ENCODE measurements at places on chromosomes 2 and 18.
A peak's percentile ranks its signal among the peaks of the same experiment; 100 is the strongest.

- no peak for DNase-seq
- H3K4me3 ChIP-seq, result no peak overlapping the region
- no peaks in the 10 kb centered on the region for H3K27me3 ChIP-seq
- H3K36me3 ChIP-seq, result no peaks in the 10 kb centered on the region
- H3K27ac ChIP-seq, result no peak overlapping the region
Observed at GRCh38 chr18:24470022-24470618, 9.7 kb downstream of the HRH4 start.

DNA sequence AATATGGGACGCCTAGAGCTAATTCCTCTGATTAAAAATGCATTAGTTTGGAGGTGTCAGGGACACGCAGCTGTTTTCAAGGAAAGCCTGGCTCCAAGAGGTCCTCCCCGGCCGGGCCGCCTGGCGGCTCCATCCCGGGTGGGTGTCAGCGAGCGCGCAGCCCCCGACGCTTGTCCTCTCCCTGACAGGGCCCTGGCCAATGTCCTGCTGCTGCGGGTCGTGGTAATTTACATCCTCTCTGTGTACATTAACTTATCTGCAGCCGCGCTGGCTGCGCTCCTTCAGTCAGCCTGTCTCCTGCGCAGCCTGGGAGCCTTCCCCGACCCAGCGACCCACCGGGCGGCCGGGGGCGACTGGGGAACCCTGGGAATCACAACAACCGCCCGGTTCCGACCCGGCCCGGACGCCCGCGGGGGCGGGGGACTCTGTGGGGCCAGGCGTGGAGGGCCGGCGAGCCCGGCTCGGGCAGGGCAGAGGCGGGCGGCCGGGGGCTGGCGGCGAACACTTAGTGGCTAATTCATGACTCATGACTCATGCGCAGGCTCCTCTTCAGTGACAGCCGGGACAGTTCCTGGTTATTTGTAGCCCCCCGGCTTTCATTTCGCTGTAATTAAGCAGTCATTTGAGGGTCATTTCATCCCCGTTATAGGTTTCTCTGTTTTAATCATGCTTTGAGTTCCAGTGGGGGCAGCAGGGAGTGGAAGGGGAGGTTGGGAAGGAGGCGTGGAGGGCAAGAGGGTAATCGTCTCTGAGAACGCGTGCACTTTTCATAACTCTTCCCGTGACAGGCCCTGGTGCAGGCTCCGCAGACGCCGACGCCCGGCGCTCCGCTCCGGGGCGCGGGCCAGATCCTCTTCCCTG is 141.9 kb upstream of the CTAGE1 start:
- H3K4me3 ChIP-seq, result peak overlapping the region; percentile 69
- H3K27ac ChIP-seq, result no peak overlapping the region
- DNase-seq, result peak; percentile 9
- H3K36me3 ChIP-seq, result no peaks in the 10 kb centered on the region
- peaks cover 48% of the 10 kb centered on the region for H3K27me3 ChIP-seq

DNA sequence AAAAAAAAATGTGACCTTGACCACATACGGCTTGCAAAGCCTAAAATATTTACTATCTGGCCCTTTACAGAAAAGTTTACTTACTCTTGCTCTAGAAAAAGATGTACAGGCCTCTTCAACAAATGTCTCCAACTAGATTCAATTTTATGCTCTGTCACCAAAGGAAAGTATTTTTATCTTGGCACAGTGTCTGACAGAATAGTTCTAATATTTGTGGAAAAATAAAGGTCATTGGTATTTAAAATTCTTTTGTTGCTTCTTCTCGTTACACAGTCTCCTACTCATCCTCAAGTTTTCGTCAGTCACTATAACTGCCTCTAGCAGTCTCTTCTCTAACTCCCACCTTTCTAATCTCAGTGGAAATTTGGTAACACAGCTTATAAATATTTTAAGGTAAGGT is 1.4 kb downstream of the RBKS start:
- H3K4me1 ChIP-seq, result peaks cover 46% of the 10 kb centered on the region
- H3K4me3 ChIP-seq, result peak overlapping the region; percentile 92
- no peak for DNase-seq
- H3K27ac ChIP-seq, result no peak overlapping the region
- H3K36me3 ChIP-seq, result peaks cover 4% of the 10 kb centered on the region

- H3K36me3 ChIP-seq, result no peaks in the 10 kb centered on the region
- peaks cover 2% of the 10 kb centered on the region for H3K27me3 ChIP-seq
- no peak for DNase-seq
- no peaks in the 10 kb centered on the region for H3K4me1 ChIP-seq
Observed at GRCh38 chr2:11368059-11368572, 23.7 kb upstream of the ROCK2 start.

DNA sequence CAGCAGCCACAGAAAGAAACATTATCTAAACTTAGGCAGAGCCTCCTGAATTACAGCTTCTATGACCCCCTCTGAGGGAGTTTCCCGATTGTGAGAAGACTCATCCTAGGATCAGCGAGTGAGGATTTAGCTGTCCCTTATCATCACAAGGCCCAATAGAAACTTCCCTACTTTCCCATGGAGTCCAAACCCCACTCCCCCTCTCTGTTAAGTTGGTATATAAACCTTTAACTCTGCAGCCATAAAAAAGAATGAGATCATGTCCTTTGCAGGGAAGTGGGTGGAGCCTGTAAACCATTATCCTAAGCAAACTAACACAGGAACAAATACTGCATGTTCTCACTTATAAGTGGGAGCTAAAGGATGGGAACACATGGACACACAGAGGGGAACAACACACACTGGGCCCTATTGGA is 78.8 kb downstream of the MYL12B start:
- no peaks in the 10 kb centered on the region for H3K27me3 ChIP-seq
- no peak overlapping the region for H3K27ac ChIP-seq
- H3K36me3 ChIP-seq, result no peaks in the 10 kb centered on the region
- H3K4me3 ChIP-seq, result no peak overlapping the region

GRCh38 chr2:183678908-183679307 is 554.7 kb downstream of the NUP35 start:
- H3K36me3 ChIP-seq, result no peaks in the 10 kb centered on the region
- DNase-seq, result no peak
- no peak overlapping the region for H3K4me3 ChIP-seq
- H3K4me1 ChIP-seq, result no peaks in the 10 kb centered on the region
- H3K27ac ChIP-seq, result no peak overlapping the region

- H3K4me1 ChIP-seq, result peaks cover 10% of the 10 kb centered on the region
- DNase-seq, result no peak
- no peaks in the 10 kb centered on the region for H3K27me3 ChIP-seq
- H3K36me3 ChIP-seq, result peaks cover 51% of the 10 kb centered on the region
- H3K27ac ChIP-seq, result no peak overlapping the region
- H3K4me3 ChIP-seq, result no peak overlapping the region
Observed at GRCh38 chr2:20303966-20304365, 46.7 kb downstream of the PUM2 start.

GRCh38 chr2:23649303-23649702 is 264.3 kb downstream of the KLHL29 start:
- no peaks in the 10 kb centered on the region for H3K27me3 ChIP-seq
- no peak overlapping the region for H3K27ac ChIP-seq
- H3K4me1 ChIP-seq, result no peaks in the 10 kb centered on the region
- H3K4me3 ChIP-seq, result no peak overlapping the region

GRCh38 chr2:205815673-205816072 is 133.4 kb downstream of the NRP2 start:
- H3K36me3 ChIP-seq, result no peaks in the 10 kb centered on the region
- no peaks in the 10 kb centered on the region for H3K4me1 ChIP-seq
- no peak for DNase-seq
- no peak overlapping the region for H3K27ac ChIP-seq
- no peak overlapping the region for H3K4me3 ChIP-seq
- peaks cover 11% of the 10 kb centered on the region for H3K27me3 ChIP-seq

DNA sequence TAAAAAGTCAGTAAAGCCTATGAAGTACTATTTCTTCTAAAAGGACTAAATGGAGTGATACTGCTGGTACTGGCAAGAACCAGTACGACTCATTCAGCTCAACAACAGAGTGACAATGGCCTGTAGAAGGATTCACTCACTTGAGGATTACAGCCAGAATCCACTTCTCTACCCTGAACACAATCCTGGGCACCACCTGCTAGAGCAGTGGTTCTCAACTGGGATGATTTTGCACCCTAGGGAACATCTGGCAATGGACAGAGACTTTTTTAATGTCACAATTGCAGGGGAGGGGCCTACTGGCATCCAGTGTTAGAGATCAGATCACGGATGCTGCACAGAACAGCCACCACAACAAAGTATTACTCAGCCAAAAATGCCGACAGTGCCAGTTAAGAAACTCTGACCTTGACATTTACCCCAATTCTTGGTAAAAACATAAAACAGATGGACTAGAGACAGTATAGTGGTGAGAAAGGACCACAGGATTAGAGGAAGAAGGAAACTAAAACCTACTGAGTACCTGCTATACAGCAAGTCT is 5.0 kb downstream of the SPIRE1 start:
- no peak overlapping the region for H3K4me3 ChIP-seq
- peaks cover 24% of the 10 kb centered on the region for H3K4me1 ChIP-seq
- peaks cover 37% of the 10 kb centered on the region for H3K27me3 ChIP-seq
- H3K27ac ChIP-seq, result peak overlapping the region; percentile 54

GRCh38 chr2:36376319-36376765 is 20.8 kb downstream of the CRIM1 start:
- H3K36me3 ChIP-seq, result peaks cover 15% of the 10 kb centered on the region
- H3K27ac ChIP-seq, result no peak overlapping the region
- H3K4me1 ChIP-seq, result peaks cover 39% of the 10 kb centered on the region
- no peaks in the 10 kb centered on the region for H3K27me3 ChIP-seq
- no peak for DNase-seq

DNA sequence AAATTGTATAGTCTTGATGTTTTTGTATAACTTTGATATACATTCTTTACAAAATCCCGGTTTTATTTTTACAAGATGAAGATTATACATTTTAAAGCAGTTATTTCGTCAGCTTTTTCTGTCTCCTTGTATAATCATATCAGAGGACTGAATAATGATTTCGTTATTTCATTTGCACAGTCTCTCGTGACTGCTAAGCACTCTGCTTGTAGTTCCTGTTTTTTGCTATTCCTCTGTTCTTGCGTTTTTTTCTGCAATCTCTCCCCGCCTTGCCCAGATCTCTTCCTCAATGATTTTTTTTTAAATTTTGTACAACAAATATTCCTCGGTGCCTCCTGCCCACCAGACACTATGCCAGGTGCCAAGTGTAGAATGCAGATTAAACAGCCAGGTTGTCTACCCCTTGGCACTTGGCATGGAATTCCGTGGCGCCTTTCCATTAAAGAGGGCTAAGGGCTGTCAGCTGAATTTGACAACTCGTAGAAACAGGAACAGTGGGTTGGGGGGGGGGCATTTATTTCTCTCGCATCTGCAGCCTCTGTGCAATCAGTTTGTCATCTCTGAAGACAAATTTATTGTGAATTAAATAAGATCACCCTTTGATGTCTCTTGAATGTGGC is 69.6 kb downstream of the KLHL29 start:
- peaks cover 29% of the 10 kb centered on the region for H3K4me1 ChIP-seq
- H3K36me3 ChIP-seq, result no peaks in the 10 kb centered on the region
- H3K27me3 ChIP-seq, result peaks cover 30% of the 10 kb centered on the region
- H3K4me3 ChIP-seq, result no peak overlapping the region

- no peaks in the 10 kb centered on the region for H3K27me3 ChIP-seq
- no peaks in the 10 kb centered on the region for H3K4me1 ChIP-seq
- H3K27ac ChIP-seq, result no peak overlapping the region
- DNase-seq, result no peak
Observed at GRCh38 chr2:146392631-146393030, 1452.2 kb upstream of the ACVR2A start.

DNA sequence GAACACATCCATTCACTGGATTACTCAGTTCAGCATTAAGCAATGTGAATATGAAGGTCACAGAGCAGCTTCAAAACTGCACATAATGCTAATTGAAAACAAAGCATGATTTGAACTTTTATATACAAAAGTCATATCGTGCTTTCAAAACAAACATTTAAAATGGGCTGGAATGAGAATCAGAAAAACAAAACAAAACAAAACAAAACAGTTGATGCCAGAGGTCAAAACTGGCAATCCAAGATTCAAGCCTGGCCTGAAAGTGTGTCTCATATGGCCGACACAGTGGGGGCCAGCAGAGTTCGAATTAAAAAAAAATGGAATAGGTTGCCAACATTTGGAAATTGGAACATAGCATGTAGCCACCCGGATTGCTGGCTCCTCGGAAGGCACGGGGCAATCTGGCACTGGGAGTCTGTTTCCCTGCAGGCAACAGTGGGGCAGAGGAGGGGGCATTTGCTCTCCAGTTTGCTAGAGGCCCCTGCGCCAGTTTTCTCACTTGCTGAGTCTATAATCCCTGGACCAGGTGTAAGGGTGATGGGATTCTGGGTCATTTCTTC is 294.4 kb downstream of the ZNF521 start:
- H3K27ac ChIP-seq, result no peak overlapping the region
- no peak overlapping the region for H3K4me3 ChIP-seq
- no peaks in the 10 kb centered on the region for H3K4me1 ChIP-seq
- H3K27me3 ChIP-seq, result no peaks in the 10 kb centered on the region
- DNase-seq, result no peak

DNA sequence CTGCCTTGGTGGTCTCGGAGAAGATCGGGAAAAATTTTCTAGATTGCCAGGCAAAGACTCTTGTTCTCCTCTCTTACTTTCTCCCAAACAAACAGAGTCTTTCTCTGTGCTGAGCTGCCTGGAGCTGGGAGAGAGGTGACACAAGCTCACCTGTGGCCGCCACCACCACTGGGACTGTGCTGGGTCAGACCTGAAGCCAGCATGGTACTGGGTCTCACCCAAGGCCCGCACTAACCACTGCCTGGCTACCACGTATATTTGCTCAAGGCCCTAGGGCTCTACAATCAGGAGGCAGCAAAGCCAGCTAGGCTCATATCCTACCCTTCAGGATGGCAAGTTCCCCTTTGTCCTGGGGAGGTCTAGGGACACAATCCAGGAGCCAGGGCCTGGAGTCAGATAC is 312.2 kb downstream of the DLGAP1 start:
- no peaks in the 10 kb centered on the region for H3K36me3 ChIP-seq
- no peak for DNase-seq
- H3K27me3 ChIP-seq, result no peaks in the 10 kb centered on the region

- no peak overlapping the region for H3K27ac ChIP-seq
- H3K4me1 ChIP-seq, result no peaks in the 10 kb centered on the region
- no peak overlapping the region for H3K4me3 ChIP-seq
- peaks cover 1% of the 10 kb centered on the region for H3K36me3 ChIP-seq
- no peak for DNase-seq
Observed at GRCh38 chr18:42187611-42188380, 232.8 kb downstream of the PIK3C3 start.

DNA sequence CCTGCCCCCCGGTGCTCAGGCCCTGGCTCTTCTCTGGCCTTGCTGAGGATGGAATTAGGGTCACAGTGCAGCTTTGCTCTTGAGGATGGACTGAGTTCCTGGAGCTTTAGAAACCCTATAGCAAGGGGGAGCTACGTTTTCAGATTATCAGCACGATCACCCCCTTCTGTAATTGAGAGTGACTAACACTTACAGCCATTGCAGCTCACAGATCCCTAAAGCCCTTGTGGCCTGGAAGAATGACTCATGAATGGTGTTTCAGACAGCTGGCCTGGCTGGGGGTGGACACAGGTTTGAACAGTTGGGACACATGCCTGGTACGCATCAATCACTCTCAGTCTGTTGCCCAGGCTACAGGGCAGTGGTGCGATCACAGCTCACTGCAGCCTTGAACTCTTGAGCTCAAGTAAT is 79.7 kb upstream of the IGFBP5 start:
- peaks cover 9% of the 10 kb centered on the region for H3K27me3 ChIP-seq
- DNase-seq, result no peak
- H3K27ac ChIP-seq, result no peak overlapping the region
- H3K4me3 ChIP-seq, result no peak overlapping the region
- H3K4me1 ChIP-seq, result no peaks in the 10 kb centered on the region

Data from activated naive CD8-positive, alpha-beta T cell treated with anti-CD3 and anti-CD28 coated beads, Interleukin-2, amount 50 U/mL, for 24 hours (primary cell).